ENCODE measurements at places on chromosomes 3 and 15.

DNA sequence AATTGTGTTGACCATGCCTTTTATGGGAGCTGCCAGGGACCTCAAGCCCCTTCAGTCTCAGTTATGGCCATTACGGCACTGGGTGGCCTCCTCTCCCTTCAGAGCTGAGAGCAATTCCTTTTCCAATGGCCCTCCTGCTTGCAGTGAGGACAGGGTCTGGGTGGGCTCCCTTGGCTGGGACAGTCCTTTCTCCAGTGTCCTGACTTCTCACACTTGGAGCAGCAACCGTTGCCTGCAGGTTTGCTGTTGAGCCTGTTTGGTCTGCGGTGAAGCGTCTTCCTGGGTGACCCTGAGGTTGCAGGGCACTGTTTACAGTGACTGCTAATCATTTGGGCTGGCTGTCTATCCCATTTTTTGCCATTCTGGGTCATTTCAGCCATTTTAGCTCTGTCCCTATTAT lies 3.5 kb upstream of the CCDC80 start:
- DNase-seq = no peak

DNA sequence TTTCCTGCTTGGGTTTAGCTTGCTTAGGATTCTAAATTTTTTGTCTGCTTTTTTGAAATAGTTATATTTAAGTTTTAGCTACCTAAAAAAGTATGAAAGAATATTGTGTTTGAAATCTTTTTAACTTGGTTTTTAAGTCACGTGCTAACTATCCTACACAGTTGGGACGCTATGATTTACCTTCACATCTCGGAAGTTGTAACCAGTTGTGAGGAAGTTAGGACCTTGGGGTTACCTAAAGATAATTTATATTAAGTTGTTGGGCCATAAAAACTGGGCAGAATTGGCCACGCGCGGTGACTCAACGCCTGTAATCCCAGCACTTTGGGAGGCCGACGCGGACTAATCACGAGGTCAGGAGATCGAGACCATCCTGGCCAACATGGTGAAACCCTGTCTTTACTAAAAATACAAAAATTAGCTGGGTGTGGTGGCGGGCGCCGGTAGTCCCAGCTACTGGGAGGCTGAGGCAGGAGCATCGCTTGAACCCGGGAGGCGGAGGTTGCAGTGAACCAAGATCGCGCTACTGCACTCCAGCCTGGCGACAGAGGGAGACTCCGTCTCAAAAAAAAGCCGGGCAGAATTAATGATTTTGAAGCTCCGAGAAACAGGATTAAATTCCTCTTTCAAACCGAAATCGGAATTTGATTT lies 1.0 kb downstream of the ZFAND6 start:
- no peak for DNase-seq

DNA sequence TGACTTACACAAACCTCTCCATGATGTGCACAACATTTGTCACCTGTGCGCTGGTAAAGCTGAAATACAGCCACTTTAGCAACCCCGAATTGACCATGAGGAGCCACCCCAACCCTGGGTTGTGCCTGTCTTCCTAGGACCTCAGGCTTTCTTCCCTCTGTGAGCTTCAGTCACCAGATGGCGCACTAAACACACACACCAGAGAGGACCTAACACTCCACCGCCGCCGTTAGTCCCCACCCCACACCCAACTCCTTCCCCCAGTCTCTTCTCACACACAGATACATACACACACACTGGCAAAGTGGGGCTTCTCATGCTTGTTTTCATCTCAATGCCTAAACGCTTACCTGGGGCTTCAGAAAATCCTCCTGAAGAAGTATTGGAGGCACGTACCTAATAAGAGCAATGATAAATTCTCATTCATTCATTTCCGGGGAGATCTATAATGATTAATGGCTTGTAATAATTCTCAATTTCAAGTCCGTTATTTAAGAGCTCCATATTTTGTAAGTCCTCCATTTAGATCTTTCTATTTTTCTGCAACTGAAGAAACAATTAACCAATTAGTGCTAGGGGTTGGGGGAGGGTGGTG lies 2.1 kb upstream of the CCDC80 start:
- DNase-seq = peak; percentile 30

DNA sequence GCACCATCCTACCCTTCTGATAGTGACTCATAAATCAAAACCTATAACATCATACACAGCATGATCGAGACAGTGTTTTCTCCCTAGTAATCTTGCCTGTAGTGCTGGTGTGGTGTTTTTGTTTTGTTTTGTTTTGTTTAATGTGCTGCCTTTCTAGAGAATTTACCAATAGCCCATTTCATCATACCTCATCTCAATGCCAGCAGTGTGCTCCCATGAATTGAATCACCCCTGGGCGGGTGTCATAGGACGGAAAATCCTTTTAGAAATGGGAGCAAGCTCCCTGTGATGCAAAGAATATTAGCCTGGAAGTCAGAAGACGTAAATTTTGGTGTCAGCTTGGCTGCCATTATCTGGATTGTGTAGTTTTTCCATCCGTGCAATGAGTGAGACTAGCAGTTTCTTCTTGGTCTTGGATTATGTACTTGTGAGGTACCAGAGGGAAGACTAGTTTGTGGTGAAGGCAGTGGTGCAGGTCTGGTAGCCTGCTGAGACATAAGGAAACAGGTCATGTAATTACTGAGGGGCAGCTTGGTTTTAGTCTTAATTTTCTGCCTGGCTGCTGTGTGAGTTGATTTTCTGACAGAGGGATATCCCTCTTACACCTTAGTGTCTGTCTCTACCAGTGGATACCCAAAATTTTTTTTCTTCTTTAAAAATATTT lies 29.9 kb downstream of the IGSF10 start:
- no peak for DNase-seq

GRCh38 chr15:65368302-65369211 lies 9.2 kb downstream of the IGDCC3 start:
- no peak for DNase-seq

- no peak for DNase-seq
Observed at GRCh38 chr3:90016555-90016954, 909.1 kb downstream of the EPHA3 start.

- DNase-seq = no peak
Observed at GRCh38 chr3:171375666-171376595, 84.3 kb downstream of the TNIK start.

- no peak for DNase-seq
Observed at GRCh38 chr15:80967451-80967850, 22.2 kb downstream of the MESD start.

- no peak for DNase-seq
Observed at GRCh38 chr3:173676094-173676493, 278.6 kb downstream of the NLGN1 start.

GRCh38 chr3:127043041-127043641 lies 60.2 kb downstream of the PLXNA1 start:
- DNase-seq = no peak

Measured in esophagus squamous epithelium (tissue), 5 donors.